ENCODE measurements at places on chromosomes 11 and 22.

- DNase-seq = no peak
Measured at GRCh38 chr22:50459016-50459415, 15.8 kb downstream of the SBF1 start.

- DNase-seq = no peak
Measured at GRCh38 chr11:67098799-67099429, 20.1 kb upstream of the KDM2A start.

- peak; percentile 48 for DNase-seq
Measured at GRCh38 chr11:64356498-64357411, 2.2 kb upstream of the RPS6KA4 start.

- peak; percentile 32 for DNase-seq
Measured at GRCh38 chr11:62427630-62428233, 8.9 kb downstream of the SCGB1A1 start.

DNA sequence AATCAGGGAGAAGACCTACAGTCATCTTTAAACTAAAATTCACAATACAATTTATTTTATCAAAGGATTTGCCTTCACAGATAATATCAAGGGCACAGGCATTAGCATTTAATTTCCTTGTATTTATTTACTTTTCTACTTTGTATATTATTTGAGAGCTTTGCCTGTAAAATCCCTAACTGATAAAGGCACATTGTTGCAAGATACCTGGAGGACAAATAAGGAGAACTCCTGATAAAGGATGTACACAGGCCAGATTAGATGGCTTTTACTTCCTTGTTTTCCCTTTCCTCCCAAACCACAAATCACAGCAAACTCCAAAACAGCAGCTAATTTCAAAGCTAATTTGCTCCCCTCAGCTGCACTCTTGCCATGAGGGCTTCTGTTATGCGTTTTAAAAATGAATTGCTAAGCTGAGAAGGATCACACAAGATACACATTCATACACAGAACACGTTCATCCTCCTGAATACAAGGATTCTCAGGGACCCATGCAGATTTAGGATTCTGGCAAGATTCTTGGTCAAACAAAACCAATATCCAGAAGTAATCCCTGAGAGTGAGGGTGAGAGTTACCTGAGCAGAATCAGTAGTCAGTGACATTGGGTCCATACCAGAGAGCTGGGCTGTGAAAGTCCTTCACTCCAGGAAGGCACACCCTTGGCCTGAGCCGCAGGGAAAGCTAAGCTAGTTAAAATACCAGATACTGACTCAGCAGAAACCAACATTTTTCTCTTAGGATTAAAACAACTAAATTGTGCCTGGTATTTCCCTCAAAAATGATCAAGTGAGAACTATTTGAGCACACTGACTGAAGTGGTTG lies 100.3 kb upstream of the CLPB start:
- DNase-seq = no peak

DNA sequence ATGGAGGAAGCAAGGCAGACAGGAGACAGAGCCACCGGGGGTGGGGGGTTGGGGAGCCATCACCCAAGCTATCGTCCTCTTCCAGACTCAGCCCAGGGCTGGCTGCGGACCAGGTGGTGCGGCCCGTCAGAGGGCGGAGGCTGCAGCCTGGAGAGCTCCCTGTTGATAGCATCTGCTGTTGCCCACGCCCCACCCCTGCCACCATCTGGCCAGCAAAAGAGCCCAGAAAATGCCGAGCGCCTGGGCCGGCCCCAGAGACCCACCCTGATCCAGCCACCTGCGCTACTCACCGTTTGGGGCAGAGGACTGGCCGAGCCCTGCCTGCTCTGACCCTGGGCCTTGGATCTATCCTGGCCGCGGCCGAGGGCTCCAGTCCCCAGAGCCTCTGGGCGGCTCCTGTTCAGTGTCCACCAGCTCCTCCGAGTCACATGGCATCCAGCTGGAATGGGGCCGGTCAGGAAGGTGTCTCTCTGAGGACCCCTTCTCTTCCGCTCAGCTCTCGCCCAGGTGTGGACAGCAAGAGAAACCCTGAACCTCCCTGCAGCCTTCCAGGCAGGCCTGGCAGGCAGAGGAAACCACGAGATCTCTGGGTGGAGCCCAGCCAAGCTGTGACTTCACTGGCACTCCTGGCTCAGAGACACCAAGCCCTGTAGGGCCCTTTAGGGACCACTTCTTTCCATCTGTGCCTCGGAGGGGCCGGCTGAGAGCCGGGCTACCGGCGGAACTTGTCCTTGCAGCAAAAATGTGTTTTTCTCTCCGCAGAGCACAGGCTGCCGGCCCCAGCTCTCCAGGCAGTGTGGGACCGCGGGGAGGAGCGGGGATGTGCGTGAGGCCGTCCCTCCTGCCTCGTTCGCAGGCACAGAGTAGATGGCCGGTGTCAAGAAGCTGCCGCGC lies at the start of gene MRGPRE:
Gene MRGPRE (minus strand): TSS at position 567 of the 894 bp plus-strand sequence. CDS start 3,618 bp downstream, outside the sequence.
- no peak for DNase-seq

Measured in fibroblast of pulmonary artery (primary cell).